ENCODE measurements at places on chromosomes 7 and 10.

DNA sequence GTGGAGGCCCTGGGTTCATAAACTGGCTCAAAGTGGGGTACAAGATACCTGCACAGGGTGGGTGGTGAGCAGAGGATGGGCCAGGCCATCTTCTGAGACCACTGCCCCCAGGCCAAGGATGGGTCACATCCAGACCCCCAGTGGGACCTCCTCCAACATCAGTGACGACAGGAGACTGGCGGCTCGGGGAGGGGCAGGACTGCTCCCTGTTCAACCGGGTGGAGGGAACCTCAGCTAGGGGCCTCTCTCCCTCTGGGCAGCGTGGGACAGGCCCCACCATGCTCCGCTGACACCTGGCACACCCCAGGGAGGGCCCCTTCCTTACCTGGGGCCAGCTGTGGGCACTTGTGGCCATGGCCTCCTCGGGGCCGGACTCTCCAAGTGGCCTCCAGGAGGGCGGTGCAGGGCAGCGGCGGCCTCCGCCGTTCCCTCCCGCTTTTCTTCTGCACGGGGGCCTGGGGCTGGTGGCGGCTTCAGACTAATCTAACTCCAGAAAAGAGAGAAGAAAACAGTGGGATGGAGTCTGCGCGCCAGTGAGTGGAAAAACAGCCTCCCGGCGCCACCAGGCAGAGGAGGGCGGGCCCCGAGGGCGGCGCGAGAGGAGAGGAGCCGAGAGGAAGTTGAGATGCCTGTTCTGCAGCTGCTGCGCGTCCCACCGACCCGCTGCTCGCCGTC, at the start of gene CALHM2:
TSS of gene CALHM2 (minus strand) at position 540 of the 675 bp plus-strand sequence. CDS start 2,429 bp downstream, outside the sequence.
- DNase-seq, result no peak

DNA sequence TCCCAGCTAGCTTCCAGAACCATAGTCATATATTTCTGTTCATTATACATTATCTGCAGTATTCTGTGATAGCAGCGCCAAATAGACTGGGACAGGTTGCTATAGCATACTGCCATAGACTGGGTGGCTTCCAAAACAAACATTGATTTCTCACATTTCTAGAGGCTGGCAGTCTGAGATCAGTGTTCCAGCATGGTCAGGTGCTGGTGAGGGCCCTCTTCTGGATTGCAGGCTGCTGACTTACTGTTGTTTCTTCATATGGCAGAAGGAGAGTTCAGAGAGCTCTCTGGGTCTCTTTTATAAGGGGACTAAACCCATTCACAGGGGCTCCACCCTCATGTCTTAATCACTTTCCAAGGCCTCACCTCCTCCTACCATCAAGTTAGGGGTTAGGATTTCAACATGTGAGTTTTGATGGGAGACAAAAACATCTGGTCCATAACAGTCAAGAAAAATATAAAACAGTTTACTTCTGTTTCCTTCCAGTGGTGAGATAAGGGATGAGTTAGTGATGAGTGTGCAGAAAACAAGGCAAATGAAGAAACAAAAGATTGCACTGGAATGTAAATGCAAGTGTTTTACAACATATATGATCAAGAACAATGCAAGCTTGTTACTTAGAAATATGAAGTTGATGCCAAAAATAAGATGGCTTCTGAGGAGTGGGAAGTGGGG, 399.0 kb upstream of the C7orf33 start:
- DNase-seq, result no peak

DNA sequence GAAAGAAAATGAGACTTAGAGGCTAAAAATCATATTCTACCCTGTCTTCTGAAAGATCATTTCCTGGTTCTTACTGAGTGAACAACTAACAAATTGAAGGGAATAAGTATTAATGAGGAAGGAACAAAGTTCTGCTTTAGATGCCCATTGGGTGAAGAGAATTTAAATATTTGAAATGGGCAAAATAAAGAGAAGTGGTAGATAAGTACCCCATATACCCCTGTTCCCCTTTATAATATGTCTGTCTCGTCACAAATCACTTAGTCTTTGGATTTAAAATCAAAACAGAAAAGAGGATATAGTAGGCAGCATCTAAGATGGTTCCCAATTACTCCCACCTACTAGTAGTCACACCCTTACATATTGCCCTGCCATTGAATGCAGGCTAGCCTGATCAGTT, 13.2 kb downstream of the TES start:
- DNase-seq, result no peak

DNA sequence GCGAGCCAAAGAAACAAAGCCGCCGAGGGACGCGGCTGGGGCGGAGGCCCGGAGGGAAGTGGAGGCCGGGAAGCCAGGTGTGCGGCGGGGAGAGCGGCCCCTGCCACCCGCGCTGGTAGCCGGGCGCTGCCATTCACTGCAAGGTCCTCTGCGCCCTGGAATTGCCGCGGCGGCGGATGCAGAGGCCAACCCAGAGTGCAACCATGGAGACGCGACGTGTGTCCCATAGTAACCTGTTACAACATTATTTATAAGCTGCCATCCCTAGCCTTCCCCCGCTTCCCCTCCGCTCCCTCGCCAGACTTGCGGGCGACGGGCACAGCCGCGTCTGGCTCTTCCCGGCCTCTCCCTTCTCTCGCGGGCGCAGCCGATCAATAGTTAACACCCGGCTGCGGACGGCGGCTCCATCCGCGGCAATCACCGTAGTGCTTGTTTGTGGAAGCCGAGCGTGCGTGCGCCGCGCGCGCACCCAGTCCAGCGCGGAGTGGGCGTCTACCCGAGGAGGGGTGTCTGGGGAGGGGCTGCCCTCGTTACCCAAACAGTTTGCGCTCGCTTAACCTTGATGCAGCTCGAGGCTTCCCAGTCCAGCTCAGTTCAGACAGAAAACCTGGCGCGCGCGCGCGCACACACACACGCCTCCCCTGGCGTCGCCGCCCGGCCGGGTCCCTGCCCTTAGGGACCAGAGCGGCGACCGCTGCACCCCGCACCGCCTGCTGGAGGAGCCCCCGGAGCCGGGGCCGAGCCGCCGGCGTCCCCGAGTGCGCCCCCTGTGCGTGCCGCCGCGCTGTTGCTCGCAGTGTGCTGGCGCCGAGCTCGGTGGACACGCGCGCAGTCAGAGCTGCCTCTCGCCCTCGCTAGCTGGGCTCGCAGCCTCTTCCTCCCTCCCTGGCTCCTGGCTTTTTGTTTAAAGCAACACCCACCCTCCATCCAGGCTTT, 165.4 kb upstream of the DPP6 start:
- no peak for DNase-seq

- DNase-seq, result no peak
Observed at GRCh38 chr7:12801107-12801506, 113.7 kb downstream of the ARL4A start.

- DNase-seq, result no peak
Observed at GRCh38 chr7:147547252-147547897, 1043.2 kb upstream of the C7orf33 start.

DNA sequence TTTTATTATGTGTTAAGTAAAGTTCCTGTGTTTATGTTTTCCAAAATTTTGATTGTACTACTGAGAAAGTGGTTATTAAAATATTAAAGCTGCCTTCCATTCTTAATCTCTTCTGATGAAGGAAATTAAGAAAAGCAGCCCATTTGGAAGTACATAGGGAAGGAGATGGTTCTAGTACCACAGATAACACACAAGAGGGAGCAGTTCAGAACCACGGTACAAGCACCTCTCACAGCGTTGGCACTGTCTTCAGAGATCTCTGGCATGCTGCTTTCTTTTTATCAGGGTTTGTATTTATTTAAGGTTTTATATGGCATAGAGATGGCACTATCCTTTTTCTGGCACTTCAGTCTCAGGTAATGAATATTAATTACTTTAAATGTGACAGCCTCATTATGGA, 111.6 kb downstream of the PHTF2 start:
- DNase-seq, result peak; percentile 18

GRCh38 chr7:41738806-41739205, 35.9 kb upstream of the INHBA start:
- DNase-seq, result no peak

DNA sequence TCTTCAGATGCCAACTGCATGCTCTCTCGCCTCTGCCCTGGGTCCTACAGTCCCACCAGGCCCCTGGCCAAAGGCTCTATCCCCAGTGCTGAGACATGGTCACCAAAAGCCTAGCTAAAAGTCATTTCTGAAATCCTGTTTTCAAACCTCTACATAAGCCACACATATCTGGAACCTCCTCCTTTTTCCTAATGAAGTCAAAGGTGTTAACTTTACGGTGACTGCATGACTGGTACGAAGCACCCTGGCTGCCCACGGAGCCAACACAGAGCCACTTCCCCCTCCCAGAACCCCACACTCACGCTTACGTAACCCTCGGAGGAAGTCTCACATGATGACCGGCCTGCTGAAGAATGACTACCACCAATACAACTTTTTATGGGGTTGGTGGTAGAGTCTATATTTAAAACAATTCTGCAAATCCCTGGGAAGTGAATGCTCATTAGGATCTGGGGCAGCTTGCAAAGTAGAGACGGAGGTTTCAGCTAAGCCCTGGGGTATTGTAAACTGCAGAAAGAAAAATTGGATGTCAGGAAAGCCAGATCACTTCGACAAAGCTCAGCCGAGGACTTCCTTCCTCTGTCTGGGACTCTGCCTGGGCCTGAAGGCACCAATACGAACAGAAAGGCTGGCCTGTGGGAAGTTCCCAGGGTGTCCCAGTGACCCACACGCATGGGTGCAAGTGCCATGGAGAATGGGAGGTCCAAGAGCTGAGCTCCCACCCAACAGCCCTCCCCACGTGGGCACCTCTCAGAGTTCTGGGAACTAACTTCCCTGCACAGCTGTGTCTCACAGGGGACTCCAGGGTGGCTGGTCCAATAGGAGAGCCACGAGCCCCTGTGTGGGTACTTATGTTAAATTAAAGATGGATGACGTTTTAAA, 50.7 kb downstream of the PDGFA start:
- DNase-seq, result no peak

DNA sequence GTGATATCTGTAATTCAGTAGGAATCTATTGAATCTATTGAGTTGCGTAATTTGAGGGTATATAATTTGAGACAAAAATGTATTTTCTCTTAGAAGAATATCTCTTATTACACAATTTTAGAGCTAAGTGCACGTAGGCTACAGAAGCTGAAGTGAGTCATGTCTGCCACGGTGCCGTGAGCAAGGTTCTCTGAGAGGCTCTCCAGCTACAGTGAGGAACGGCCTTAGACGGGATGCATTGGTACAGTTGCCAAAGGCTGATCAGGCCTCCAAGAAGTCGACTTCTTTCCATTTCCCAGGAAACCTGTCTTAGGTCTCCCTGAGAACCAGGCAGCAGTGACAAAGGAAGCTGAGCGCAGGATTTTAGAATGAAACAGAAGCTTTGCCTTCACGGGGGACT, 28.6 kb downstream of the TCERG1L start:
- no peak for DNase-seq
